ENCODE measurements at places on chromosomes 7 and 10. TPM values are rescaled to one million over a fixed set of nuclear protein-coding genes. Genes with fewer than 3 reads are reported as not detected.

- H3K36me3 ChIP-seq, result no peaks in the 10 kb centered on the region
- H3K4me3 ChIP-seq, result no peak overlapping the region
- H3K27ac ChIP-seq, result no peak overlapping the region
- H3K4me1 ChIP-seq, result peaks cover 3% of the 10 kb centered on the region
Observed at GRCh38 chr10:6071181-6072175, 9.3 kb upstream of the IL2RA start.

DNA sequence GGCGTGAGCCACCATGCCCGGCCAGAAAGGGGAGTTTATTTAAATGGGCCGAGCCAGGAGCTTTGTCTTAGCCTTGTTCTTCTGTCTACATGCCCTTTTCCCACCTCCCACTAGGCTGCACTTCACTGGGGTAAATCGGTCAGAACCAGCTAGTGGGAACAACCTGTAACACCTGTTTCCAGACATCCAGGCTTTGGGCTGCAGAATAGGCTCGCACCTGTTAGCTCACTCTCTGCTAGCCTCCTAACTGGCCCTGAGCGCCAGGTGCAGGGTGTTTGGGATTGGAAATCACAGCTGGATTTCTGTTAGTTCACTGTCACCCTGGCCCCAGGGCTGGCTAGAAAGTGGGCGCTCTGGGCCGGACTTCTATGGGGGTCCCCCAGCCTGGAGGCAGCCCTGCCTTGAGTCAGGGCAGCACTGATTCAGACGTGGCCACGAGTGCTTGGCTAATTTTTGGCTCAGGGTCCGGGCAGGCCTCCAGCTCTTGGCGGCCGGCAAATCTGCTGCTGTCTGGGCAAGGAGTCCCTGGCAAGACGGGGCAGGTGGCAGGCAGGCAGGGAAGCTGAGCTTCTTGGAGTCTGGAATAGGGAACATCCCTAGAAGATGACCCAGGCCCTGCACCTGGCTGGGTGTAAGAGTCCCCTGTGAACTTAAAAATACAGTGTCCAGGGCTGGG, 48.6 kb downstream of the GTF2IRD1 start:
- DNase-seq, result no peak
- peak overlapping the region; percentile 58 for H3K27ac ChIP-seq
- peaks cover 47% of the 10 kb centered on the region for H3K4me1 ChIP-seq
- no peak overlapping the region for H3K4me3 ChIP-seq
- no peaks in the 10 kb centered on the region for H3K27me3 ChIP-seq
- H3K36me3 ChIP-seq, result no peaks in the 10 kb centered on the region

- H3K27me3 ChIP-seq, result no peaks in the 10 kb centered on the region
- no peak overlapping the region for H3K4me3 ChIP-seq
- no peak for DNase-seq
- H3K27ac ChIP-seq, result no peak overlapping the region
- no peaks in the 10 kb centered on the region for H3K36me3 ChIP-seq
- H3K4me1 ChIP-seq, result no peaks in the 10 kb centered on the region
Observed at GRCh38 chr10:10092581-10092980, 925.1 kb upstream of the CELF2 start.

DNA sequence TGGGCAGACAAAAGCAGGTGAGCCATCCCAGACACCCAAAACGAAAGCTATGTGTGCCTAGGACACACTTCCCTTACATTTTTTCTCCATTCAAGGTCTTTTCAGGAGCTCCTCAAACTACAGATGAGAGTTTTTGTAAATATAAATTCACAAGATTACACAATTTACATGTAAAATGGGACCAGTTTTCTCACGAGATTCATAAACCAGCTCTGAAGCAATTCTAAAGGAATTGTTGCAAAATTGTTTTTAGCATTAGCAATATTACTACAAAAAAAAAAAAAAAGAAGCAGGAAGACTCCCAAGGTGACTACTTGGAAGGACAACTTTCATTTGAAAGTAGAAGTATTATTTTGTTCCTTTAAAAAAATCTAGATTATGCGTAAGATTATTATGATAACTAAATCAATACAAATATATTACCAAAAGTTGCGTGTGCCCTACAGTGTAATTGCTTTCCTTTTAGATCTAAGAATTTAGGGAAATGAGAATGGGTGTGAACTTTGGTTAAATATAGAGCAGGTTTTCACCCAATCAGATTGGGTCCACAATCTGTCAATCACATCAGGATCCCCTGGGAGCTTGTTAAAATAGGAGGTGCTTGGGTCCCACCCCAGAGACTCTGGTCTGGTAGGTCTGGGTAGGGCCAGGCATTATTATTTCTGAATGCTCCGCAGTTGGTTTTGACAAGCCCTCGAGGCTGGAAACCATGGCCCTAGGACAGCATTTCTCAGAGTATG, 72.2 kb downstream of the TBXAS1 start:
- H3K4me3 ChIP-seq, result no peak overlapping the region
- no peak overlapping the region for H3K27ac ChIP-seq
- H3K4me1 ChIP-seq, result no peaks in the 10 kb centered on the region
- no peaks in the 10 kb centered on the region for H3K36me3 ChIP-seq

GRCh38 chr7:37354656-37355131, 94.0 kb downstream of the ELMO1 start:
- no peaks in the 10 kb centered on the region for H3K36me3 ChIP-seq
- H3K4me3 ChIP-seq, result no peak overlapping the region
- H3K27ac ChIP-seq, result peak overlapping the region; percentile 69
- H3K4me1 ChIP-seq, result peaks cover 58% of the 10 kb centered on the region
- peak; percentile 94 for DNase-seq

- no peaks in the 10 kb centered on the region for H3K27me3 ChIP-seq
- H3K36me3 ChIP-seq, result no peaks in the 10 kb centered on the region
- peak; percentile 87 for DNase-seq
- peaks cover 14% of the 10 kb centered on the region for H3K4me1 ChIP-seq
Observed at GRCh38 chr10:14296065-14296709, 34.5 kb downstream of the FRMD4A start.

DNA sequence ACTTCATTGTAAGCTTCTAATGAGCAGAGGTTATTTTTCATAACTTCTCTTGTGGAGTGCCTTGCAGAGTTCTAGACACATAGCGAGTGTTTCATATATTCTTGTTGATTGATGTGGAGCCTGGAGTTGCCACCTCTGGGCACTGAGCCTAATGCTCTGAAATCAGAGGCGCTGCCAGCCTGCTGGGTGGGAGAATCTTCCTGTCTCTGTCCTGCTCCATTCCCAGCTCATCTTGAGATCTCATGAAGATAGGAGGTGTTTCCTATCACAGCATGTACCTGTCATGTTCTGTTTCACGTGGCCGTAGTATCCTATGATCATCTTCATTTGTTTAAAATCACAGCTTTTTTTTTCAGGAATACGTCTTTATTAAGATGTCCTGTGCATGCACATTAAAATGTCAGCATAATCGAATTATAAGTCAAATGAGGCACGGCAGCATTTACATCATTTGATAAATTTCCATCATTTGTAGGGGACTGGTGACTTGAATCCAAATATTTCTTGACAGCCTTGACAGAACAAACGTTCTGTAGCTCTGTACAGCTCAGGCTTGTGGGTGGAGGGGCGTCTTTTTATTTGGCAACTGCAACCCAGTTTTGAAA, 393.0 kb downstream of the PHTF2 start:
- H3K27me3 ChIP-seq, result no peaks in the 10 kb centered on the region
- no peaks in the 10 kb centered on the region for H3K36me3 ChIP-seq
- no peak overlapping the region for H3K27ac ChIP-seq
- DNase-seq, result no peak
- H3K4me1 ChIP-seq, result no peaks in the 10 kb centered on the region

GRCh38 chr7:116334555-116334954, 124.2 kb downstream of the TES start:
- no peak for DNase-seq
- H3K27ac ChIP-seq, result no peak overlapping the region
- H3K4me1 ChIP-seq, result peaks cover 22% of the 10 kb centered on the region
- no peak overlapping the region for H3K4me3 ChIP-seq

DNA sequence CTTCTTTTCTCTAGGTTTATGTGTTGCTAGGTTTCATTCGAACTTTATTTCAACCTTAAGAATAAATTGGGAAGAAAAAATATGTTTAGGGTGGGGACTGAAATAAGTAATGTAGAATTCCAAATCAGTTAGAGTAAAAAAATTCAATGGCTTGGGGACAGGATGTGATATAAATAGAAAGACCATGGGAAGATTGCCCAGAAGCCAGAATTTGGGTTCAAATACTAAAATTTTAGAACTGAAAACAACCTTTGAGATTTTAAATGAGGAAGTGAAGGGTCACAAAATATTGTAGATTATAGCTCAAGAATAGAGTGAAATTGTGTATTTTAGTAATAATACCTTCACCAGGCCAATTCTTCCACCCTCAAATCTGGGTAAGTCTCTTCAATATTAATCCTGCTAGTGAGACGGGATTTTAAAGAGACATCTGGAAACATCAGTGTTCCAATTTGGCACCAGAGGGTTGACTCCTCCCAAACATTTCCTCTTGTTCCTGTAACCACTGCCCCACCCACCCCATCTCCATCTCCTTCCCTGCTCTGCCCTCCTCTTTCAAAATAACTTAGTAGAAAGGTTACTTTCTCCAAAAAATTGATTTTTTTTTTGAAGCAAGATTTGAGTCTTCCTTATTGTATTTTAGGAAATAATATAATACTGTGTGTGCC, 51.3 kb upstream of the FAM3C start:
- H3K4me1 ChIP-seq, result no peaks in the 10 kb centered on the region
- no peak for DNase-seq
- no peaks in the 10 kb centered on the region for H3K27me3 ChIP-seq
- H3K4me3 ChIP-seq, result no peak overlapping the region
- no peaks in the 10 kb centered on the region for H3K36me3 ChIP-seq

DNA sequence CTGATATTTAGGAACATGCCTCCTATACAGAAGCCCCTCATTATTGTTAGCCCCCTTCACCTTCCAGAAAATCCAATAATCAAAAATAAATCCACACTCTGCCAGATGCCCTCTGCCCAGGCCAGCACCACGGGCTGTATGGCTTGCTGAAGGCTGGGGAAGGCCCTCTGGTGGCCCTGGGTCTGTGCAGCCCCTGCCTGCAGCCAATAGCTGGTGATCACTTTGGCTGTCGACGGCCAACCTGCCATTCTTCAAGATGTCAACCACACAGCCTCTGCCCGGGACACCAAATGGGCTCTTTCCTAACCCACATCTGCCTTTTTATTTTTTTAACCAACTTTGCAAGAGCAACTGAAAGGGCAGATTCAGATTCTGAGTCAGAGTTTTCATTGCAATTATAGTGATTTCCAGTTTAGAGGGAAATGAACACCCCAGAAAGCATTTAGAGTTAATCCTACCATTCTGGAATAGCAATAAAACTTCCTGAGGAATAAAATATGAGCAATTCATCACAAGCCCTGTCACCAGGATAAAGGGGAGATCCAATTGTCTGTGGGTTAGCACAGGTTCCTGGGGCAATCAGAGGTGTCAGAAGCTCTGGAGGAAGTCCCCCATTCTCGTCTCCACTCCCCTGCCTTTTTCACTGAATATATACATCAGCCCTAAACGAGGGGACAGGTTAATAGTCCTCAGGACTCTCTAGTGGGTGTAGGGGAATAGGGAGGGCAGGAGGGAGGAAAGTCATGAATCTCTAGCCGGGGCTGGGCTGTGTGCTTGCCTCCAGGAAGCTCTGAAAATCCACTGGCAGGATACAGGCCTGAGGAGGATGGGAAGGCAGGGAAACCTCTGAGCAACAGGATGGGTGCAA, 211.3 kb downstream of the GRID1 start:
- no peak for DNase-seq
- H3K27me3 ChIP-seq, result no peaks in the 10 kb centered on the region
- H3K4me3 ChIP-seq, result no peak overlapping the region
- no peaks in the 10 kb centered on the region for H3K36me3 ChIP-seq

DNA sequence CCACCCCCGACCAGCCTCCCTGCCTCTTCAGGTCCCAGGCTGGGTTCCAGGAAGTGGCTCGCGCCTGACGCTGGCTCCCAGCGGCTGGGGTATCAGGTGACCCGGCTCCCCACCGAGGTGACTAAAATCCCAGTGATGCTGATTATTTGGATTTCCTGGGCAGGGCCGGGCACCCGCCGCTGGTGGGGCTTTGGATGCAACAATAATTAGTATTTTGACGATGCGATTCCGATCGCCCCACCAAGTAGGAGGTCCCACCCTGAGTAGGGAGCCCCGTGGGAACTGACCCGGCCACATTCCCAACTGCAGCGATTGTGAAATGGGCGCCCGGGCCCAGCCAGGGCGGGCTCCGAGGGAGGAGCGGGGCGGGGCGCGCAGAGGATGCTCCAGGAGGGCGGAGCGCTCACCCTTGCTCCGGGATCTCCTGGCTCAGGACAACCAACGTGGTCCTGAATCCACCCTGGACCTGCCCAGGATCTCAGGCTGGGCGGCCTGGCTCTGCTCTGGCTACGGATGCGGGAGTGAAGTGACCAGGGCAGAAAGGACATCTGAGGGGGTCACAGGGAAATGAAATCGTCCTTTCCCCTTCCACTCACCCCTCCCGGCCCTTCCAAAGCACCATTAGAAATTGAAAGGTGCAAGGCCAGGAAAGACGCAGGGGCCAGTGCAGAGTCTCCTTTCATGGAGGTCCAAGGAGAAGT, 32.6 kb downstream of the DUSP5 start:
- peaks cover 6% of the 10 kb centered on the region for H3K27me3 ChIP-seq
- DNase-seq, result no peak
- no peak overlapping the region for H3K27ac ChIP-seq
- H3K4me1 ChIP-seq, result peaks cover 8% of the 10 kb centered on the region
- no peaks in the 10 kb centered on the region for H3K36me3 ChIP-seq
- peak overlapping the region; percentile 47 for H3K4me3 ChIP-seq

DNA sequence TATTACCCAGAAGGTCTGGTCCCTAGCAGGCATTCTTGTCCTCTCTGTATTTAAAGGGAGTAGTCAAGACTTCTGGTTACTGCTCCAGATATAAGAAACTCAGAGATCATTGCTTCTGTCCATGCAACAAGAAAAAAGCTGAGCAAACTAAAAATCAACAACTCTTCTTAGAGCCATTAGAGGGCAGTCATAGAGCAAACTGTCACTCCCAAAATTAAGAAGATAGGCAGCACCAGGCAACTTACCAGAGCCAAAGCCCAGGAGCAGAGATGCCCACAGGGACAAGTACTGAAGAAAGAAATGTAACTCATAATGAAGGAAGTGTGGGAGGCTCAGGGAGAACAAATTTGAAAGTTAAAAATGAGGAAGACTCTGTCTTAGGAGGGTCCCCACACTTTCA, 472.9 kb upstream of the COBL start:
- no peak for DNase-seq
- H3K36me3 ChIP-seq, result no peaks in the 10 kb centered on the region
- no peaks in the 10 kb centered on the region for H3K4me1 ChIP-seq
- no peak overlapping the region for H3K27ac ChIP-seq
- no peak overlapping the region for H3K4me3 ChIP-seq

GRCh38 chr7:141208539-141208938, 134.7 kb downstream of the TMEM178B start:
- H3K27me3 ChIP-seq, result no peaks in the 10 kb centered on the region
- H3K4me1 ChIP-seq, result no peaks in the 10 kb centered on the region
- no peak overlapping the region for H3K4me3 ChIP-seq

Gene SLC13A1
- total RNA-seq, result not detected

Gene ARHGAP12
- 36.7 TPM for total RNA-seq

Gene FAM131B
- 1.2 TPM for total RNA-seq

Gene CPN1
- not detected for total RNA-seq

Gene CPA2
- total RNA-seq, result not detected

Gene ATOH7
- total RNA-seq, result not detected

Gene ZNF488
- total RNA-seq, result 0.11 TPM

Gene HOXA5
- 13.7 TPM for total RNA-seq
